ENCODE measurements at places on chromosomes 12 and 14.

GRCh38 chr14:59463787-59464485, 1.2 kb downstream of the GPR135 start:
- no peak for DNase-seq

DNA sequence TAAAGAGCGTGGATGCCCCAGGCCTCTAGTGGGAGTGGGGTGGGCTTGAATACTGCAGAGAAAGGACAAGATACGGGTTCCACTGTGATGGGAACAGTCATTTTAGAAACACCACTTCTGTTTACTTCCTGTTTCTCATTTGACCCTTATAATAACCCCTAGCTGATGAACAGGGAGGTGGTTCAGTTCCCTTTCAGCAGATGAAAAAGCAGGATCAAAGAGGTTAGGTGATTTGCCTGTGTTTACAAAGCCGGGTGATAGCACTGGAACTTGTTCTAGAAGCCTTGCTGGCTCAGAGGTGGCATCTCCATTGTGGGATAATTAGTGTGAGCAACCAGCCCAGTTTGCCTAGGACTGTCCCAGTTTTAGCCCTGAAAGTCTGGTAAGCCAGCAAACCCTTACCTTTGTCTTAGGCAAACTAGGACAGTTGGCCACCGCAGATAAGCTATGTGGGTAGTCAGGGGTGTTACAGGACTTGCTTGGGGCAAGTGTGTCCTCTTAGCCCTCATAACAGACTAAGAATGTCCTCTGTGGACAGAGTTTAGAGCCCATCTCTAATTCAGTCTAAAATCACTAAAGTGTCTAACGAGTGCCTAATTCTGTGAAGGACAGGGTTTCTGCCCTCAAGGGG, 7.5 kb upstream of the LRP1-AS start:
- no peak for DNase-seq

GRCh38 chr14:75247286-75247922, 31.2 kb upstream of the FOS start:
- DNase-seq = no peak

DNA sequence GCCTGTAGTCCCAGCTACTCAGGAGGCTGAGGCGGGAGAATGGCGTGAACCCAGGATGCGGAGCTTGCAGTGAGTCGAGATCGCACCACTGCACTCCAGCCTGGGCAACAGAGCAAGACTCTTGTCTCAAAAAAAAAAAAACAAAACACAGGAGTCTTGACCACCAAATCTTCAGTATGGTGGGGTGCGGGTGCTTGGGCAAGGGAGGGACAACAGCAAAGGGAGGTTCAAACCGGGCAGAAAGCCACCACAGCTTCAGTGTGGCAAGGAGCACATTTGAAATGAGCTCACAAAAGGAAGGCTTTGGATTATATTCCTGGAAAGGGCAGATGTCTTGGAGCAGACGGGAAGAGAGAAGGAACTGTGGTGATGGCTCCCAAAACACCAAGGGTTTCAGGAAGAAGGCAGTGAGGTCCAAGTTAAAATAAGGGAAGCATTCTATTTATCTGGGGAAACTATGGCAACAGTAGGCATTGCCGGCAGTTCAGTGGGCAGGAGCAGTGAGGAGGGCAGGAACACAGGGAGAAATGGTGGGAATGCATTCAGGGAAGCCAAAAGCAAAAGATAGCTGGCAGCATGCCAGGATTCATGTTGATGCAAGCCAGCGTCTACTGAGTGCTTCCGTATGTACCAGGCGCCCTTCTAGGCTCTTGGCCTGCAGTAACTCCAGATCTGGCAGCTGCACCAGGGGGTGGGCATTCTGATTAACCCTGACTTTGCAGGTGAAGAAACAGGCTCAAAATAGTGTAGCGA, 51.0 kb upstream of the SRSF5 start:
- no peak for DNase-seq

DNA sequence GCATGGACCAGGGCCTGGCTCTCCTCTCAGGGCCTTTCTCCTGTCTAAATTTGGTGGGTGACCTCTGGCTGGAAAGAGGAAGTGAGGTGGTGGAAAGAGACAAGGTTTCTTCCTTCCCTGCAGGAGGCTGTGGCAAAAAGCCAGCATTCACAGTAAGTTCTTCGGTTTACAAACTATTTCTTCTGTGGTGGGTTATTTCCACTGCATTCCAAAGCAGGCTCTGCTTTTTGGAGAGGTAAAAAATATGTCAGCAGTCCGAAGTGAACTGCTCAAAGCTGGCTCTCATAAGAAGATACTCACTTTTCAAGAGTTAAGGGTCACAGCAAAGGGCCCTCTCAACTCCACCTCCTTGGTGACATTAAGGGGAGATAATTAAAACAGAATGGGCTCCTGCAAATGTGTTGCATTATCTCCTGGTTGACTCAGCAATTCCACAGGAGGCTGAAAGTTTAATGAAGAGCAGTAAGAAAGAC, 48.9 kb upstream of the POC1B start:
- DNase-seq = no peak

DNA sequence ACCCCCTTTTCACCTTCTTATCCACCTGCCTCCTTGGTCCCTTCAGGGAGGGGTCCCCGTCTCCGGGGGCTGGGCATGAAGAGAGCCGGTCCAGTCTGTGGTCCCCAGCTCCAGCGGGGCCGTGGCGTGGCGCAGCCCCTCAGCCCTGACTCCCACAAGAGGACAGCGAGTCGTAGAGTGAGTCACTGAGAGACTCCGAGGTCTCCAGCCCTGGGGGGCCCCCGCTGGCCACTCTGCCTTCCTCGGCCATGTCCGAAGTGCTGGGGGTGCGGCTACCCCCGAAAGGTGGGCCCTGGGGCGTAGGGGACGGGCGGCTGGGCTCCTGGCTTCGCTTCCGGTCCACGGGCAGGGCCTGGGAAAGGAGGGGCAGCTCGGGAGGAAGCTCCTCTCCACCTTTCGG, 36.5 kb downstream of the NCKAP5L start:
- DNase-seq = no peak

- DNase-seq = no peak
These were observed 259.9 kb upstream of the GARIN6 start for GRCh38 chr12:99387661-99388060.

- DNase-seq = no peak
These were observed 198.0 kb downstream of the CACNA1C start for GRCh38 chr12:2250797-2251196.

DNA sequence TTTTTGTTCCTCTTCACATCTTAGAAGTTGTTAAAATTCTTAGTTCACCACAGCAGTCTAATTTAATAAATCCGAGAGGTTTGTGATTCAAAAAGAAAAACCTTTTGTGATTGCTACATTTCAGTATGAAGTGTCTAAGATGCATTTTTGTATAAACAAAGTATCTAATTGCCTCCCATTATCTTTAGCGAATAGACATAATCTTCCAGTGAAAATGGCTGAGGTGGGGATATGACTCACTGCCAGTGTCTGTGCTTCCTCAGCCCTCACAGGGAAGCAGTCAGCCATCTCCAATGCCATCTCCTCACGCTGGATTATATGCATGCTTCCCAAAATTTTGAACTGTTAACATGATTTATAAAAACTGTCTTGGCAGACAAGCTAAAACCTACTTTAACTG, 7.6 kb downstream of the GCH1 start:
- DNase-seq = no peak

- peak; percentile 51 for DNase-seq
These were observed 42.0 kb downstream of the GPHB5 start for GRCh38 chr14:63276492-63277342.

GRCh38 chr12:88623777-88624548, 43.7 kb upstream of the KITLG start:
- DNase-seq = no peak

DNA sequence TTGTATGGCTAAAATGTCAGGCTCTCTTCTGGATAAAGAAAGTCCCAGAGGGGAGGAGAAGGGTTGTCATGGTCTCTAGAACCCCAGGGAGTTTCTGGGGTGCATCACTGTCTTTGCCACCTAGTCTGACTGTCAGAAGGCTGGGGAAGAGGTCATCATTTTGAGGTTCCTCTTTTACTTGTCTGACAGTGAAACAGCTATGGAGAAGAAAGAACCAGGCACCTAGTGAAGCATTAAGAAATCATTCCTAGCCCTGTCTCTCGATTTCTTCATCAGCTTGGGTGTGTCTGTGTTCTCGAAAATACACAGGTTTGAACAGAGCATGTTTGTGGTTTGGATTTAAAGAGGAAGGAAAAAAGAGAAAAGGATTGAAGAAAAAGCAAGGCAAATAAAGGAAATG, 158.7 kb upstream of the LRIG3 start:
- DNase-seq = no peak

DNA sequence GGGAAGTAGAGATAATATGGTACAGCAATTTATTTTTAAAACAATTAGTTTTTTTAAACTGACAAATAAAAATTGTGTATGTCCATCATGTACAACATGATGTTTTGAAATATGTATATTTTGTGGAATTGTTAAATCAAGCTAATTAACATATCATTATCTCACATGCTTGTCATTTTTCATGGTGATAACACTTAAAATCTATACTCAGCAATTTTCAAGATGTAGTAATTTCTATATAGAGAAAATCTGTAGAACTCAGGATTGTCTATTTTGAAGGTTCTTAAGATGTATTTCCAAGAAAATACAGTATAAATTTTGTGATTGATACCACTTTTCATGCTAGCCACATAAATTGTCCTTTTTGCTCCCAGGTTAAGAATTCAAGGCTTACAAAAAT, 247.1 kb downstream of the FBXL14 start:
- DNase-seq = no peak

DNA sequence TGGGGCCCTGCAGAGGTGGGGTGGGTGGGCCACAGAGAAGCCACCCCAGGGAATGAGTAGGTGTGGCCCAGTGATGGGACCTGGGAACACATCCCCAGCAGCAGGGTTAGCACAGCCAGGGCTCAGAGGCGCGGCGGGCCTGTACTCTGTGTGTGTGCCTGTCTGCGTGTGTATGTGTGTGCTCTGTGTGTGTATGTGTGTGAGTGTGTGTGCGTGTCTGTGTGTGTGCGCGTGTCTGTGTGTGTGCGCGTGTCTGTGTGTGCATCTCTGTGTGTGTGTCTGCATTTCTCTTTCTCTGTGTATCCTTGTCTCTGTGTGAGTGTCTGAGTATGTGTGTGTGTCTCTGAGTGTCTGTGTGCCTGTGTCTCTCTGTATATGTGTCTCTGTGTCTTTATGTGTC, 26.1 kb downstream of the KIF26A start:
- DNase-seq = no peak

- DNase-seq = no peak
These were observed 357.0 kb downstream of the PCNX1 start for GRCh38 chr14:71264260-71264659.

GRCh38 chr12:99767809-99768208, 120.3 kb downstream of the GARIN6 start:
- DNase-seq = peak; percentile 25

GRCh38 chr12:114011711-114012110, 45.6 kb upstream of the RBM19 start:
- DNase-seq = no peak

DNA sequence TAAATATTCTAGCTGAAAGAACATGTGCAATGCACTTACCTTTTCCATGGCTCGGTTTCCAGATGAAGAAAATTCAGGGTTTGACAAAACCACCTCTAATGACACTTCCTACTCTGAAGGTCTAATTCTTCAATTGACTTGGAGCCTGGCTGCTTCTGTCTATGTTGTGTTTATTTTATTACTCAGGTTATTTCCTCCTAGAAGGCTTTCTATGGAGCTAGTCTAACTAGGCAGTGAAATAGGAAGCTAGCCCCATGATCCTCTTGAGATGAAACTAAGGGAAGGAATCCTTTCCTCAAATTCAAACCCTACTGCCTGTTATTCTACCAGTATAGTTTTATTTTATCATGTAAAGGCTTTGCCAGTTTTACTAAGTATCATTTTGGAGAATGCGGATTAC, 20.9 kb upstream of the IFNG-AS1 start:
- DNase-seq = no peak

DNA sequence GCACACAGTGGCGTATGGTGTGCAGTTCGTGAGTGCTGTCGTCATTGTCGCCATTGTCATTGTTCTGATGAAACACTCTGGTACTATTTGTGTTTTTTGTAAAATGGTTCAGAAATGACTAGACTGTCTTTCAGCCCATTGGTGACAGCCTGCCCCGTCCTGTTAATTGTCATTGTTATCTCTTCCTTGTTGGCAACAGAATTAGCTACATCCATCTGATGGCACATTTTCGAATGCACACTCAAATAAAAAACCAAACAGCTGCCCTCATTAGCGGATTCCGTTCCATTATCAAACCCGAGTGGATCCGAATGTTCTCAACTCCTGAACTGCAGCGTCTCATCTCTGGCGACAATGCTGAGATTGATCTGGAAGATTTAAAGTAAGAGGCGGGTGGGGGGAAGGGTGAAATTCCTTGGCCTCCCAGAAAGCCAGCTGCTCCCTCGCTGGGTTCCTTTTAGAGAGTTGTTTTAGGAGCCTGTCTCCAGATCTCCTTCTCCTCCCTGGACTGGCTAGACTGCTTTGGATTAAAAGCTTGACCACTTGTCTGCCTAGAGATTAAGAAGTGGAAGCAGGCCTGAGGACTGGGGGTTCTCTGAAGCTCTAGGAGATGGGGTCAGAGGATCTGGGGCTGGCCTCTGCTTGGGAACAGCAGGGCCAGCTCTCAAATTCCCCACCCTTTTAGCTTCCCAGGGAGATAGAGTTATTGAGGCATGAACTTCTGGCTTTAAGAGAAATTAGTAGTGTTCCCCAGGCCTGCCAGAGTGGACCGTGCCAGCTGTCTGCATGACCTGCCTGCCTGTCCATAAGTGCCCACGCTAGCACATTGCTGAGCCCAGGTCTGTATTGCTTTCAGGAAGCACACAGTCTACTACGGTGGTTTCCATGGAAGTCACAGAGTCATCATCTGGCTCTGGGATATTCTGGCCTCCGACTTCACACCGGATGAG, 43.3 kb downstream of the MMAB start:
- DNase-seq = no peak

- no peak for DNase-seq
These were observed 14.6 kb upstream of the UBC start for GRCh38 chr12:124928912-124929530.

- peak; percentile 2 for DNase-seq
These were observed 54.4 kb downstream of the PELI2 start for GRCh38 chr14:56172571-56172971.

DNA sequence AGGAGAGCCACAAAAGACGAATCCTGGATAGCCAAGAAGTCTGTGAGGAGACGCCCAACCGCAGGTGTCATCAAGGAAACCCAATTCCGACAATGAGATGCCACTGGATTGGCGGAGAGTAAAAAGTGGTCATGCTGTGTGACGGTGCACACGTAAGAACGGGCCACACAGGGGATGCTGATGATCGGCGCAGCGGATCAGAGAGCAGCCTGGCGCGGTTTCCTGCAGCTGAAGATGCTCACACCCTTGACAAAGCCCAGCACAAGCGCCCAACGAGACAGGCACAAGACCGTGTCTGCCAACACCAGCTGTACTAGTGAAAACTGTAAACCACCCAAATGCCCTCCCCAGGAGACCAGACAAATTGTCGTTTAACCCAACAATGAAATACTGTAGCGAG, 55.8 kb downstream of the CCDC85C start:
- DNase-seq = no peak

GRCh38 chr14:92860049-92860840, 62.7 kb upstream of the CHGA start:
- no peak for DNase-seq

GRCh38 chr12:80156306-80156705, 57.0 kb downstream of the OTOGL start:
- no peak for DNase-seq

GRCh38 chr14:100542619-100543205, 44.5 kb downstream of the BEGAIN start:
- no peak for DNase-seq
